Brain pericyte (primary cell): ENCODE measurements at places on chromosomes 2 and 18.
A peak's percentile ranks its signal among the peaks of the same experiment; 100 is the strongest.

DNA sequence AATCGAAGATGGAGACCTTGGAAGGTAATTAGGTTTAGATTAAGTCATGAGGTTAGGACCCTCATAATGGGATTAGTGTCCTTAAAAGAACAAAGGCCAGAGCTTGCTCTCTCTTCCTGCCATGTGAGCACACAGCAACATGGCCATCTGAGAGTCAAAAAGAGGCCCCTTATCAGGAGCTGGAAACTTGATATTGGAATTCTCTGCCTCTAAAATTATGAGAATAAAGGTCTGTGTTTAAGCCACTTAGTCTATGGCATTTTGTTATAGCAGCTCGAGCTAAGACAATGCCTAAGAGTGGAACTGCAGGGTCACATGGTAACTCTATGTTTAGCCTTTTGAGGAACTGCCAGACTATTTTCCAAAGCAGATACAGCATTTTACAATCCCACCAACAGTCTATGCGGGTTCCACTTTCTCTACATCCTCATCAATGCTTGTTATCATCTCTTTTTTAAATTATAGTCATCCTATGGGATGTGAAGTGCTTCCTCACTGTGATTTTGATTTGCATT is 42.4 kb downstream of the THADA start:
- DNase-seq = no peak

GRCh38 chr2:70258532-70258875 is 567 bp downstream of the PCYOX1 start:
- peak; percentile 61 for DNase-seq

- DNase-seq = no peak
These were observed 12.6 kb downstream of the GKN1 start for GRCh38 chr2:68987021-68987503.

DNA sequence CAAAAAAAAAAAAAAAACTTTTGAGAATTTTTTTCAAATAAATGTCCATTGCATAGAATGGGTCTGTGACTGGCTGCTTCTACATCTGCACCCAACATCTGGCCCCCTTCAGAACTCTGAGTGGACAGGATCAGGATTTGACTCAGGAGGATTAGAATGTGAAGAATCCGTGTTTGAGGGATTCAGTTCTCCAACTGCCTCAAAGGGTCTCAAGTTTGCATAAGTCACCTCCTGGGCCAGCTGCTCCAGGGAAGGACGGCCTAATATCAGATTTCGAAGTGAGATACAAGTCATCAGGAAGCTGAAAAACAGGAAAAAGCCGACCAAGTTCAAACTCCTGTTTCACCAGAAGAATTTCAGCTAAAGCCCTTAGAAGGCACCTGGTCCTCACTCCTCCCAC is 10.9 kb downstream of the MAT2A start:
- DNase-seq = no peak

GRCh38 chr2:240498958-240499260 is 58.9 kb downstream of the ANKMY1 start:
- DNase-seq = no peak
